T-helper 17 cell (primary cell): ENCODE measurements at places on chromosomes 4 and X.

- no peak for DNase-seq
These were observed 8.3 kb downstream of the SPATA18 start for GRCh38 chr4:52059372-52059771.

GRCh38 chr4:143700416-143701352 is at the start of gene FREM3:
Gene FREM3 (minus strand): TSS chr4:143700675. CDS start chr4:143700675, 0 bp downstream.
- DNase-seq: no peak

GRCh38 chrX:38494239-38494823 is 67.0 kb upstream of the TSPAN7 start:
- DNase-seq: no peak

GRCh38 chr4:188127214-188127874 is 11.9 kb upstream of the TRIML1 start:
- no peak for DNase-seq

- DNase-seq: no peak
These were observed 64.3 kb upstream of the FTHL17 start for GRCh38 chrX:31136144-31136611.

GRCh38 chr4:141283563-141283962 is 62.9 kb downstream of the ZNF330 start:
- no peak for DNase-seq

DNA sequence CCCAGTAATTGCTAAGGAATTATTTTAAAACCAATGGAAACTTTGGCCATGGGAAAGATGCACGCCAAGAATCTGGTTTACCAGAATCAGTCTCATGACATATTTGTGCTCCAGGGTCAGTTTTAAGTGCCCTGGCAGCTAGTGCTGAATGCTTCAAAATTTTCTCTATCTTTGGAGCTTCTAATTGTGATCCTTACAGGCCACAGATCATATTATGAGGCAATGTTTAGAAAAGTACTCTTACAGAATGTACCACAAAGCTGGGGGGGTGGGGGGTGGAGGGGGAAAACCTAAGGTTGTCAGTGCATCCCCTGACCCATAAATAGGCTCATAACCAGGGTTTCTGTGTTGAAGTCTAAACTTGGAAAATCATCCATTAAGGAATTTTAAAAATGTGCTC is 514.5 kb downstream of the INPP4B start:
- no peak for DNase-seq

DNA sequence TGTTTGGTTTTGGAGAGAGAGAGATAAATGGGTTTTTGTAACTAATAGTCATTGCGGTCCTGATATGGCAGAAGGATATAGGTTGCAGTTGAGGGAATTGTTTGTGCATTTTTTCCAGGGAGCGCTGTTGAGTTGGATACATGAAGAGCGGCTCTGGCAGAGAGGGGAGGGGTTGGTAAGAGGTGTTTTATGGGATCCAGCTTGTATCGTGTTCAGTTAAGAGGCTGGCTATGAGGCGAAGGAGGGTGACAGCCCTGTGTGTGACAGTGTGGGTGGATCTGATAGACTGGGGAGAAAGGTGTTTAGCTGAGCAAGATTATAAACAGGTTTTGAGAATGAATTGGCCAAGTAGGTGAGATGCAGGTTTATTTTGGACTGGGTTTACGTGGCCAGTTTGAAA is 1.5 kb downstream of the SPANXN4 start:
- DNase-seq: no peak

GRCh38 chr4:23718435-23718834 is 171.4 kb downstream of the PPARGC1A start:
- DNase-seq: no peak
